EL (cell line): ENCODE measurements at places on chromosomes 12 and 14.

DNA sequence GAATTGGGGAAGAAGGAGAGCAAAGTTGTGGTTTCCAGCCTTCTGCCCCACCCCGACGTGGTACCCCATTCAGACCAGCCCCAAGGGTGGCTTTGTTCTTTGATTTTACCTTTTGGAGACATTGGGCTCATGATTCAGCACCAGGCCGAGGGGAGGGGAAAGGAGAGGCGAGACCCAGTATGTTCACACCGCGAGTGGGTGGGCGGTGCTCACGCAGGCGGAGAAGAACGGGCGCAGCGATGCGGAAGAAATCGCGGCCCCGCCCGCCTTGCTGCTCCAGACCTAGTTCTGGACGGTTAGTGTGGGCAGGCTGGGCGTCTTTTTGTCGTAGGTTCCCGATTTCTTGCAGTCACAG lies 963 bp downstream of the ATL1 start:
- DNase-seq, result peak; percentile 64

DNA sequence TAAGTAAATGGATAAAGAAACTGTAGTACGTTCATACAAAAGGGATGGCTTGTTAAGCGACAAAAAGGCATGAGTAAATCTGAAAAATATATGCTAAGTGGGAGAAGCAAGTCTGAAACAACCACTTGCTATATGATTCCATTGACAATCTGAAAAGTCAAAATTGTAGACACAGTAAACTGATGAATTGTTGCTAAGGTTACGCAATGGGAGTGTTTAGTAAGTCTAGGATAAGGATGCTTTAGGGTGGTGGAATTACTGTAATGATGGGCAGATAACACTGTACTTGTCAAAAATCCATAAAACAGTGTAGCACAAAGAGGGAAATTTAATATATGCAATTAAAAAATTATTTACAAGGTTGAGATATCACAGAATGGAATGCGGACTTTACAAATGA lies 984.9 kb downstream of the FSCB start:
- no peak for DNase-seq

- no peak for DNase-seq
These were observed 68.9 kb upstream of the STAC3 start for GRCh38 chr12:57319678-57320469.

DNA sequence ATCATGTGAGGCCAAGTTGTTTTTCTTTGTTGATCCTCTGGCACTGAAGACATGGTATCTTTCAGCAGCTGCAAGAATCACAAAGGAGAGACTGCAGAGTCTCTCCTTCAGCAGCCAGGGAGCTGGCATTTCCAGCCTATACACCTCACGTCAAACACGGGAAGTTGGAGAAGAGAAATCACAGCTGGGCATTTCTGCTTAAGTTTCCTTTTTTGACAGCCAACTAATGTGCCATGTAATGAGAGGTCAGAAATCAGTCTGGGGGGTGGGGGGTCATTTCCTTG lies 28.3 kb downstream of the PHLDA1 start:
- no peak for DNase-seq

- DNase-seq, result no peak
These were observed 21.1 kb downstream of the EVL start for GRCh38 chr14:100086361-100086760.

DNA sequence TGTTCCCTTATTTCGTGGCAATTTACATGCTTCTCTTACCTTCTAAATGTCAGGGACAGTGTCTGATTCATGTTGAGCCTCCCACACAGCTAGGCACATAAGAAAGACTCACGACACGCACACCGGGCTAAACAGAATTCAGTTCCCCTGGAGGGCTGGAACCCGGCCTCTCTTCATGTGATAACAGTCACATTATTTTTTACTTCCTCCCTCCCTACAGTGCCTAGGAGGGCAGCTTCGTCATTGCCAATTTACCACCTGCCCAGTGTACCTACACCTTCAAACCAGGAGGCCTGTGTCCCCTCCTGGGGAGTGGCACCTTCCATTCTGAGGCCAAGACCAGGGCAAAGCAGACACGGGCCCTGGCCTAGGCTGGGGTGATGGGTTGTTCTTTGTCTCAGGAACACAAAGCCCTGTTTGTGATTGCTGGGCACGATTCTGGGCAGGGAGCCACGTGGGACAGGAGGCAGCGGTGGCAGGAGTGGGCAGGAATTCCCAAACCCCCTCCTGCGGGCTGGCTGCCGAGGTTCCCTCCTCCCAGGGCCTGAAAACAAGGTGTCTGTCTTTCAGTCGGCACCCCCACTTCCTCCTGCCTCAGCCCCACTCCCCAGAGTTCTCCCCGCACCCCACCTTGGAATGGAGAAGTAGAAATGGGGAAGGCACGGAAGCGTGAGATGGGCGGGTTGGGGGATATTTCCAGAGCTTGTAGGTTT lies 6.8 kb upstream of the RASAL1 start:
- no peak for DNase-seq

- DNase-seq, result no peak
These were observed 75.1 kb upstream of the DBX2 start for GRCh38 chr12:45125997-45126396.

- DNase-seq, result no peak
These were observed 112.5 kb downstream of the ETV6 start for GRCh38 chr12:11761869-11762567.

DNA sequence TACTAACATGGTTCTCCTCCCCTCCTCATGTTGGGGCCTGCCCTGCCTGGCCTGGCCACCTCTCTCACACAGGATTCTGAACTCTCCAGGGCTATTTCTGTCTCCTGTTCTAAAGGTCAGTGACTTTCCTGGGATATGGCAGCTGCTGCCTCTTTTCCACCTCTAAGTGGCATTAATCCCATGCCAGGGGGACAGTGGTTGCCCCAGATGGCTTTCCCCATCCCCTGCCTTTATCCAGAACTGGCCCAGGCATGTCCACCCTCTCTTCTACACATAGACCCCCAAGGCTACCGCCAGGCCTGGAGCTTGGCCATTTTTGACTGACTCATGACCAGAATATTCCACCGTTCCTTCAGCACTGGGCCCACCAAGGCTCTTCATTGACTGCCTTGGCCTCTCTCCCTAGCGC lies 90.4 kb downstream of the IRF2BPL start:
- peak; percentile 59 for DNase-seq

GRCh38 chr14:23406244-23406643 lies 1.8 kb downstream of the MYH6 start:
- no peak for DNase-seq

DNA sequence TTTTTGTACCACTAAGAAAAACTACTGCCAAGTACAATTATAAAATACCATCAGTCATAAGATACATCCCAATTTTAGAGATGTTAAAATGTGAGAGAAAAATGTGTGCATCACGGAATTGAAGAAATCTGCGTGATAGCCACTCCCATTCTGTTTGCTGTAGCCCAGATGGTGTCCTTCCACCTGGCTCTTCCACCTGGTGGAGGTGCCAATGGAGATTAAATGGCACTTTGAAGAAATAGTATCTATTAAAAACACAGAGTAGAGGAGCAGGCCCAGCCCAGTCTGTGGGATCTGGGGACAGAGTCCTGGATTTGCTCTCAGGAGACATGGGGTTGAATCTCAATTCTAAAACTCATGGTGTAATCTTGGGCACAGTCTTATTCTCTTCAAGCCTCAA lies 35.5 kb downstream of the TSPAN11 start:
- no peak for DNase-seq

DNA sequence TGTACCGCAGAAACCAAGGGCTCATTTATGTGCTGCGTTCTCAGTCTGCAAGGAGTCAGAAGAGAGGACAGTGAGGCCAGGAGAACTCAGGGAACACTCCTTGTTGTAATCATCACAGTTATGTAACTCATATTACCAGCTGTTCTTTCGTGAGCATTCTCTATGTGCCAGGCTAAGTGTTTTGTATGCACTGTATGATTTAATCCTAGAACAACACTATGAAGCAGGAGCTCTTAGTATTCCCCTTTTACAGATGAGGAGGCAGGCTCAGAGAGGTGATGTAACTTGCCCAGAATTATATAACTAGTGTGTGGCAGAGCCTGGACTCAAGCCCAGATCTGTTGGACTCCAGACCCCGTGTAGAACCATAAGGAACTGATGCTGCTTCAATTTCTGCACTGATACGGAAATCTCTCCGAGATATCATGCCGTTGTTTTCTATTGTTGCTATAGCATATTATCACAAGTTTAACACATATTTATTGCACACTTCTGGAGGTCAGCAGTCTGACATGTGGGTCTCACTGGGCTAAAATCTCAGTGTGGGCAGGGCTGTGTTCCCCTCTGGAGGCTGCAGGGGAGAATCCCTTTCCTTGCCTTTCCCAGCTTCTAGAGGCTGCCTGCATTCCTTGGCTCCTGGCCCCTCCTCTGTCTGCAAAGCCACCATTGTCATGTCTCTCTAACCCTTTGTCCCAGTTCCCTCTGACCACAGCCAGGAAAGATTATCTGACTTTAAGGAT lies 16.3 kb upstream of the CD9 start:
- peak; percentile 70 for DNase-seq

DNA sequence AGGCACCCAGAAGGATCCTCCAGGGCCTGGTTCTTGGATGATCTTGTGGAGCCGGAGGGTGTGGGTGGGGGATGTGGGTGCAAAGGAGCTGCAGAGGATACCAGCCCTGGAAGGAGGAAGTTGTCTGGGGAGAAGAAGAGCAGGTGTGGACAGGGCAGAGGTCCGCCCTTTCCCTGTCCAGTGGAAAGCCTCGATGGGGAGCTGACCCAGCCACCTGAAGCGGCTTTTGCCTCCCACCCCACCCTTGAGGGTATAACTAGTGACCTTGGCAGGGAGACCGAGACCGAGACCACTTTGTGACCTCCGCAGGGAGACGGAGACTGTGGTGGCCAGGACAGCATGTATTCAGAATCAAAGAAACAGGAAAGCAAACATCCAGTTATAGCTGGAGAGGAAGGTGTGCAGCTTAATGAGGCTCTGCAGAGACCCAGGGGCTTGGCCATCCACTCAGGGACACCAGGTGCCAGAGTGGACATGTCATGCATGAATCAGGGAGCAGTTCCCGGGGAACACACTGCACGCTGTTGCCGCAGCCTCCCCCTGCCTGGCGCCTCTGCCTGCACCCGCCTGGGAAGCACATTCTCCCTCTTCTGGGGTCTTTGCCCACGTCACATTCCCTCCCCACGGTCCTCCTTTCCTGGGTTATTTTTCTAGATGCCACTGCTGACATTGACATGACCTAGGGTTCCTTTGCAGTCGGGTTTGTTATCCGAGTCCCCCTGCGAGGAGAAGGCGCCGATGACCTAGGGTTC lies 87.7 kb downstream of the ADGRD1 start:
- DNase-seq, result no peak

DNA sequence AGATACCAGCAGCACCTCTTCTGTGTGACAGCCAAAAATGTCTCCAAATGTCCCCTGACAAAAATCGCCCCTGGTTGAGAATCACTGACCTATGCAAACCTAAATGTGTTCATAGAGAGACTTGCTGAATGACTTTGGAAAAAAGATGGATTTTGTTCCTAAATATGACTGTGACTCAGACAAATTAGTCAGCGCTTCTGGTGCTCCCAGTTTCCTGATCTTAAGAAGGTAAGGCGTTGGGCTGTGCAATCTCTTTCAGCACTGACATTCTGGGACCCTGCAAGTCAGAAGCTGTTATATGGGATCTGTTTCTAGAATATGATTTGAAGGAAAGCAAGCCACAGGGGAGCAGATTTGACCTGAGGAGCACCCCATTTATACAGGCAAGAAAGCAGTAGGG lies 90.6 kb upstream of the PWP1 start:
- DNase-seq, result no peak
